ENCODE measurements at places on chromosomes 2 and 18. TPM values are rescaled to one million over a fixed set of nuclear protein-coding genes. Genes with fewer than 3 reads are reported as not detected.

The SLC19A3 gene
- 63.8 TPM for total RNA-seq

The KATNAL2 gene
- total RNA-seq = 7.6 TPM

The ICA1L gene
- total RNA-seq = 1.3 TPM

The CACNB4 gene
- total RNA-seq = 0.33 TPM

The CCDC141 gene
- 0.07 TPM for total RNA-seq

The CHST9 gene
- 56.9 TPM for total RNA-seq

The ANKAR gene
- 2.1 TPM for total RNA-seq

The DAW1 gene
- 2.4 TPM for total RNA-seq

The GKN2 gene
- total RNA-seq = not detected

The OXER1 gene
- 0.59 TPM for total RNA-seq

DNA sequence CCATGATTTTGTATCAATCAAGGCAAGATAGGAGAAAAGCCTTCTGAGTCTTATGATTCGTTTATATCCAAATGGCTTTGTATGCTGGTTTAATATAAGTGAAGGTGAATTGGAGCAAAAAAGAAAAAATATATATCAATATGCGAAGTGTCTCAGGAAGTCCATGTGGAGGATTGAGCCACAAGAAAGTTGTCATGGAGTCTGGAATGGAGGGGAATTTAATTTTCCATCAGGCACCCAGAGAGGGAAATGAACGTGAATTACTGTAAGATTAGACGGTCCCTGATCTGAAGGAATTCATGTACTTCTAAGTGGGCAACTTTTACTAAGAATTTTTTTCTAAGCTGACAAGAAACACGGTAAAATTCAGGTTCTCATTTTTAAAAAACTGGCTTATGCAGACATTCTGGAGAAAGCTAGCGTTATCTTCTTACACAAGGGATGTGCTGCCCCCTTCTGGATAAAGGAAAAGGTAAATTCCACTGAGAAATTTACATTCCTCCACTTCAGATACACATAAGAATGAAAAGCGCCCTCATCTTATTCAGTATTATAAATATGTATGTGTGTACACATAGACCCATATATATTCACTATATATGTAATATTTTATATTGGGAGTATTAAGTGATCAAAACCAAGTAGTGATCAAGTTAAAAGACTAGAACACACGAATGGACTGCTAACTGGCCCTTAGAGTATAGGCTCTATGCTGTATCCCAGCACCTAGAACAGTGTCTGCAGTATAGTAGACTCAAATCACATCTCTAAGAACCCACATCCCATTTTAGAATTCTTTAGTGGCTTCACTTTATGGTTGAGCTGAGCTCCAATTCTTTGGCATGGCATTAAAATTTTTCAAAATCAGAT lies 289.0 kb upstream of the TFPI start:
- no peak overlapping the region for H3K27ac ChIP-seq
- no peaks in the 10 kb centered on the region for H3K36me3 ChIP-seq
- H3K4me3 ChIP-seq = no peak overlapping the region
- H3K4me1 ChIP-seq = peaks cover 17% of the 10 kb centered on the region

- no peaks in the 10 kb centered on the region for H3K27me3 ChIP-seq
- H3K27ac ChIP-seq = peak overlapping the region; percentile 92
- H3K4me3 ChIP-seq = peak overlapping the region; percentile 90
- peaks cover 39% of the 10 kb centered on the region for H3K36me3 ChIP-seq
Observed at GRCh38 chr2:170928036-170928823, 823 bp upstream of the GORASP2 start.

GRCh38 chr2:230231251-230231650 lies 5.7 kb downstream of the SP140 start:
- H3K27ac ChIP-seq = peak overlapping the region; percentile 66
- no peak for DNase-seq
- H3K36me3 ChIP-seq = peaks cover 10% of the 10 kb centered on the region
- H3K4me1 ChIP-seq = peaks cover 41% of the 10 kb centered on the region
- no peaks in the 10 kb centered on the region for H3K27me3 ChIP-seq

- H3K27ac ChIP-seq = no peak overlapping the region
- H3K4me3 ChIP-seq = no peak overlapping the region
- H3K36me3 ChIP-seq = no peaks in the 10 kb centered on the region
Observed at GRCh38 chr2:202014318-202014717, 19.3 kb upstream of the FZD7 start.

DNA sequence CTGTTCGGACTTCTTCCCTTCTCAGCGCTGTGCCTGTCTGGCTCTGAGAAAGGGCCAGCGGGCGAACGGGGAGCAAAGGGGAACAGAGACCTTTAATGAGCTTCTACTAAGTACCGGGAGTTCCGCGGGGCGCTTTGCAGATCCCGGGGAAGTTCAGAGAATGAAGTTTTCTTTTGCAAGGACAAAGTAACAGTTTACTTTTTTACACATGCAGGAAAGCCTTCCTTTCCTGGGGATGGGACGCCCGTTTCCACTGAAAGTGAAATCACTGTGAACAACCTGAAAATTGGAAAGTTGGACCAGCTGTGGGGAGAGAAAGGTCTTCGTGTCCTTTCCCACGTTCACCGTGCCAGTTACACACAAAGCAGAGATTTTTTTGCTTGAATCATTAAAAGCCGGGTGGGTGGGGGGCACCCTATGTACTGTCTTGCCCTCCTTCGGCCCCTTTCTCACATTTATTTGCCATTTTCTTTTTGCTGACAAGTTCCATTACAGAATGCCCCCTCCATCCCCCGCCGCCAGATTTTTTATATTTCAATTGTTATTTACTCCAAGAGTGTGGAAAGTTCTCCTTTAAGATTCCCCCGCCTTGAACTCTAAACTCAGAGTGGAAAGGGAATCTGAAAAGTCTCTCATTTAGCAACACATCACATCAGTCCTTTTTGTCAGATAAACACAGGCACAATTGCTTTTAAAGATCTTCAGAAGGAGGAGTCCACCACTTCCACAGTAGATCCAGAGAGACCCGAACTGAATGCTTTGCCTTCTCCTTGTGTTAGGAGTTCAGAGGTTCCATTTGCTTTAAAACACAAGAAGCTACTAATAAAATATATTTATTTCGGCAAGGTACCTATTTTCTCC lies 1.1 kb upstream of the FN1 start:
- H3K36me3 ChIP-seq = peaks cover 37% of the 10 kb centered on the region
- peak; percentile 12 for DNase-seq
- H3K4me3 ChIP-seq = peak overlapping the region; percentile 78

GRCh38 chr18:57854726-57855125 lies 51.6 kb upstream of the ATP8B1 start:
- H3K4me3 ChIP-seq = no peak overlapping the region
- no peak for DNase-seq
- no peaks in the 10 kb centered on the region for H3K4me1 ChIP-seq
- no peaks in the 10 kb centered on the region for H3K27me3 ChIP-seq
- H3K27ac ChIP-seq = no peak overlapping the region
- H3K36me3 ChIP-seq = no peaks in the 10 kb centered on the region

GRCh38 chr18:21851327-21851961 lies 110.9 kb downstream of the MIB1 start:
- no peak for DNase-seq
- no peaks in the 10 kb centered on the region for H3K27me3 ChIP-seq
- no peaks in the 10 kb centered on the region for H3K4me1 ChIP-seq
- no peak overlapping the region for H3K27ac ChIP-seq
- H3K4me3 ChIP-seq = no peak overlapping the region
- H3K36me3 ChIP-seq = no peaks in the 10 kb centered on the region

DNA sequence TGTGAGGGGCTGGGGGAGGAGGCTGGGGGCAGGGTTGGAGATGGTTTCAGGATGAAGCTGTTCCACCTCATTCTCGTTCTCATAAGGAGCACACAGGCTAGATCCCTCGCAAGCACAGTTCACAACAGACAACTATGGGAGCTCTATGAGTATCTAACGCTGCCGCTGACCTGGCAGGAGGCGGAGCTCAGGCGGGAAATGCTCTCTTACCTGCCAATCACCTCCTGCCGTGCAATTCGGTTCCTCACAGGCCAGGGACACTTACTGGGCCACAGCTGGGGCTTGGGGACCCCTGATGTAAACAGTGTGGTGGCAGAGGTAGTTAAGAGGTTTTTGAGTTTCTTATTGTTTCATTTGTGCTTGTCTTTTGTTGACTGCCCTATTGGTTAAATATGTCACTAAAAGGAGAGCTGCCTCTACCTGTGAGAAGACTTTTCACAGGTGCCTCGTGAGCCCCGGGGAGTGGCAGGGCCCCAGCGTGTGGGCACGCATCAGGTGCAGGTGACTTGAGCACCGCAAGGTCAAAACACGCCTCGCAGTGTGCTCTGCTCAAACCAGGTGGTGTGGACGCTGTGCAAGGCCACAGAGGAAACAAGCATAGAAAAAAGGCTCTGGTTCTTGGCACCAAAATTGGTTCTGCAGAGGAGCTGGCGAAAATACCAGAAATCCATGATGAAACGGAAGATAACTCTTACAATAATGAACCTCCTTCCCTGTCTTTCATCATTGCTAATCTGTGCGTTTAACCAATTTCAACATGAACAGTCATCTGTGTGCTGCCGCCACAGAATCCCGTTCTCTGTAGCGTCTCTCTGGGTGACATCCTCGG lies 10.2 kb downstream of the MLPH start:
- no peak for DNase-seq
- H3K27ac ChIP-seq = no peak overlapping the region
- H3K4me1 ChIP-seq = peaks cover 12% of the 10 kb centered on the region
- no peak overlapping the region for H3K4me3 ChIP-seq

DNA sequence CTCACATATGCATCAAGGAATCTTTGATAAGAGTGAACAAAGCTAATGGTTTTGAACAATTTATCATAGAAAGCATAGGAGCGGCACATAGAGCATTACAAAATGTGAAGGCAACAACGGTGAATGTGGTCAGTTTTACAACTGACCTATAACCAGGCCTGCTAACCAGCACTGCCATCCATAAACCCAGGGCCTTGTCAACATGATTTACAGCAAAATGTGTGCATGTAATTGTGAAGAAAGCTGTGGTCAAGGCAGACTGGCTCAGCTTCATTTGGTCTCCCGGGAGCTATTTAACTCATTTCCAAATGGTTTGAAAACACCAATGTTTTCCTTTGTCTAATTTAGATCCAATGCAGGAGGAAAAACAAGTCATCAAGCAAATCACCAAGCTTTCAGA lies 119.8 kb downstream of the DHRS9 start:
- H3K27me3 ChIP-seq = peaks cover 38% of the 10 kb centered on the region
- no peak overlapping the region for H3K27ac ChIP-seq
- no peaks in the 10 kb centered on the region for H3K36me3 ChIP-seq
- peaks cover 6% of the 10 kb centered on the region for H3K4me1 ChIP-seq

GRCh38 chr2:186197955-186198354 lies 288.1 kb upstream of the ZC3H15 start:
- no peak for DNase-seq
- H3K4me3 ChIP-seq = no peak overlapping the region
- no peaks in the 10 kb centered on the region for H3K27me3 ChIP-seq

- DNase-seq = no peak
- H3K4me1 ChIP-seq = peaks cover 24% of the 10 kb centered on the region
- H3K27ac ChIP-seq = no peak overlapping the region
- H3K4me3 ChIP-seq = no peak overlapping the region
Observed at GRCh38 chr2:171087547-171087946, 73.1 kb downstream of the TLK1 start.

GRCh38 chr2:191895195-191895594 lies 48.3 kb upstream of the CAVIN2 start:
- no peaks in the 10 kb centered on the region for H3K36me3 ChIP-seq
- H3K4me3 ChIP-seq = no peak overlapping the region
- peak overlapping the region; percentile 5 for H3K27ac ChIP-seq
- peaks cover 41% of the 10 kb centered on the region for H3K4me1 ChIP-seq
- no peaks in the 10 kb centered on the region for H3K27me3 ChIP-seq

- no peaks in the 10 kb centered on the region for H3K27me3 ChIP-seq
- DNase-seq = no peak
- H3K27ac ChIP-seq = no peak overlapping the region
- H3K4me3 ChIP-seq = no peak overlapping the region
Observed at GRCh38 chr2:45232818-45233217, 223.6 kb upstream of the SIX2 start.

DNA sequence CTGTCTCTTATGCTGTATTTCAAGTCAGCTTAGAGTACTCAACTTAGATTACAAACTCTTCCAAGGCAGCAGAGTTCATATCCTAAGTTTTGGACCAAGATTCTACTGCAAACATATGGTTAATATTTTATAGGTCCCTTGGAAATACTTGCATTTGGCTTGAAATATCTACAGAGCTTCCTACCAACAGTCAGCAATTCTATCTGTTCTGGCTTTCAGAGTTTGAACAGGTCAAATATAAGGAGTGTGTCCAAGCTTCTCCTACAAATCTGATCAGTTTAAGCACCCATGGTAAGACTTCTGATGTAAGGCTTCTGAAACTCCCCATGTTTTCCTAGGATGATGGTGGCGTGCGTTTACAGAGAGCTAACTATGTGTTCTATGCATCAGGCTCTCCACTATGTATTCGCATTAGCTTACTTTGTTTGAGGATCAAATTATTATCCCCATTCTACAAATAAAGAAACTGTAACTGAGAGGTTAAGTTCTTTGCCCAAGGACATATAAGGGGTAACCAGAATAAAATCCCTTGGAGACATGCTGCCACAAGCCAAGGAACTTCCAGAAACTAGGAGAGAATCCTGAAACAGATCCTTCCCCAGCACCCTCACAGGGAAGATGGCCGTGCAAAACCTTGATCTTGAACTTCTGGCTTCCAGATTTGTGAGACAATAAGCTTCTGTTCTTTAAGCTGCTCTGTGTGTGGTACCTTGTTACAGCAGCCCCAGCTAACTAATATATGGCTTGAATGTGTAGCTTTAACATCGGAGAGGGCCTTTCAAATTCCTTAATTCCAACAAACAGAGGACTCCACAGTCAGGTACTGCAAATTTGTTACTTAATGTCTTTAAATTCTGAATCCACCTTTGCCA lies 55.1 kb downstream of the ATP8B1 start:
- H3K4me1 ChIP-seq = peaks cover 34% of the 10 kb centered on the region
- peak overlapping the region; percentile 14 for H3K4me3 ChIP-seq
- H3K36me3 ChIP-seq = peaks cover 18% of the 10 kb centered on the region
- DNase-seq = no peak
- no peaks in the 10 kb centered on the region for H3K27me3 ChIP-seq
- peak overlapping the region; percentile 45 for H3K27ac ChIP-seq

GRCh38 chr2:211344289-211344688 lies 787.9 kb downstream of the CPS1 start:
- peaks cover 16% of the 10 kb centered on the region for H3K4me1 ChIP-seq
- DNase-seq = no peak
- no peaks in the 10 kb centered on the region for H3K27me3 ChIP-seq

DNA sequence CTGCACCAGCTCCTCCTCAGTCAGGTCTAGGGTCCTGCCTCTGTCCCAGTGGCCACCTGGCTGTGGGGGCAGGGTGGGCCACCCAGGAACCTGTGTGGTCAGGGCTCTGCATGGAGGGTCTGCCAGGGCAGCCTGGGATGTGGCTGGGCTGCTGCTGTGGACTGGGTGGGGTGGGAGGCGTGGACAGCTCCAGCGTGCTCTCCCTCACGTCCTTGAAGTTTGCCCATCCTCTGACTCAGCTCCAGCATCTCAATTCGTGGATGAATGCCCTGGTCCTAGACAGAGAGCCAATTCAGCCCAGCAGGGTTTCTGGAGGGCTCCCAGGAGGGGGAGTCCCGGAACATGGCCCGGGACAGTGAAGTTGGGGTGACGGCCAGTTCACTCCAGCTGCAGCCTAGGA lies 64.3 kb upstream of the EPAS1 start:
- no peaks in the 10 kb centered on the region for H3K27me3 ChIP-seq
- H3K4me1 ChIP-seq = peaks cover 35% of the 10 kb centered on the region
- H3K27ac ChIP-seq = no peak overlapping the region
- peaks cover 6% of the 10 kb centered on the region for H3K36me3 ChIP-seq
- H3K4me3 ChIP-seq = no peak overlapping the region

GRCh38 chr2:241417626-241418025 lies 61.5 kb downstream of the FARP2 start:
- peaks cover 15% of the 10 kb centered on the region for H3K36me3 ChIP-seq
- no peak for DNase-seq
- no peak overlapping the region for H3K4me3 ChIP-seq
- no peaks in the 10 kb centered on the region for H3K27me3 ChIP-seq
- no peaks in the 10 kb centered on the region for H3K4me1 ChIP-seq
- no peak overlapping the region for H3K27ac ChIP-seq
